ENCODE measurements at places on chromosomes 1 and 21. TPM values are rescaled to one million over a fixed set of nuclear protein-coding genes. Genes with fewer than 3 reads are reported as not detected.

DNA sequence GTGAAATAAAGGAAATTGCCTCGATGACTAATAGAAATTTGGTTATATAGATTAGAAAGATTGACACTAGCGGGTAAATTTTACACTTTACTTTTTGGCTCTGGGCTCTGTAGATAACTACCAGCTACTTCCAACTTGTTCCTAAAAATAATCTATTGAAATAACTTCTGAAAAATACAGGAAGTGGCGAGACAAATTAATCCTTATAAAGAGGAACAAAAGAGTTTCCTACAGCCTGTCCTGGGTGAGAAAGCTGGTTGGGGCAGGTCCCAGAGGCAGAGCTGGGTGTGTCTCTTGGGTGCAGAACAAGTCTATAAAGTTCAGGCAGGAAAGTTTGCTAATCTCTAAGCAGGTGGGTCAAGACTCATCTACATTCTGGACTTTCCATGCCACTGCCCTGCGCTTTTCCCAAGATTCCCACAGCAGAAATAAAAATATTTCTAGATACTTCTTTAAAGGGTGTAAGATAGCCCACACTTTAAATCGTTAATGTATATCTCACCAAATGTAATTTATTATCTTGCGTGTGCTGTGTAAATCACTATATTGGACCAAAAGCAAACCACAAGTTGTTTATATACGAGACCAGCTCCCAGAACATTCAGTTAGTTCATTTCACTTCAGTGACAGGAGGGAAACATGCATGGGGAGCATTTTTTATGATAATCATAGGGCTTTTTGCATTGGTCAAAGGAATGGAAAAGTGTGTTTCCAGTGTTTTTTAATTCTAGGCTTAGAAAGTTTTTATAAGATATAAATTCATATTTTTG lies 70.1 kb upstream of the NRIP1 start:
- DNase-seq = peak; percentile 12

DNA sequence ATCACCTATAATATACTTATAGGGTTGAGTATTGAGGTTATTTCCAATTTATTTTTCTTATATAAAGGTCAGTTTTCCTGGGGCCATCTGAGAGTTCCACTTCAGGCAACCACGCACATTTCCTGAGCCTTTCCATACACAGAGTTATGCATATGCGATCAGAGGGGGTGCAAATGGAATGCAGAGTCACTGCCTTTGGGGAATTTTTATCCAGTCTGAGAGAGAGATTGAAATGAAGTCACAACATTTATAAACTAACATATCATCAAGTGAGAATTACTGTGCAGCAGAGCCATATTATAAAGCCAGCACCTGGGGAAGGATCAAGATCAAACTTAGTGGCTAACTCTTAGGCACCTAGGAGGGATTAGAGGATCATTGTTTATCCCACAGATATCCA lies 299.9 kb upstream of the PLXNA2 start:
- no peak for DNase-seq

- DNase-seq = peak; percentile 77
These were observed 13.6 kb downstream of the INAVA start for GRCh38 chr1:200908191-200908868.

- no peak for DNase-seq
These were observed 499.2 kb downstream of the SETD4 start for GRCh38 chr21:35561116-35561515.

DNA sequence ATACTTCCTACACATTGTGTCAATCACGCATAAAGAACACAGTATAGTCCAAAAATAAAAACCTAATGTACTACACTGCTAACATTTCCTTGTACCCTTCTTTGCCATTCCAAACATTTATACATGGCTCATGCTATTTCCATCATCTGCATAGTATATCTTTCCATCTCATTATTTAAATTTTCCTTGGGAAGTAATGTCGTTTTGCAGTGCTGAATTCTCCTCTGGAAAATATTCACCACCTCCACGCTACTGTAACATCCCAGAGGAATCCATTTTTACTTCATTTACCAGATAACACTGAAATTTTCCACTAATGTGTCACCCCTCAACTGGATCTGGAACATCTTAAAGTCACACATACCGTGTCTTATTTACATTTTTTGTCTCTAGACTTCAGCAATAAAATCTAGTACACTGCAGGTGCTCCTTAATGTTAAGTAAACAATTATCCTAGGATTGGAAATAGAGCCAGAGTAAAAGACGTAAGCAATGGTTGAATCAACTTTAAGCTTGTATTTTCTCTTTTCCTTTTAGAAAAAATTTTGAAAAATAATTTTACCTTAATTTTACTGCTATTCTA lies 881.0 kb downstream of the AMY1C start:
- DNase-seq = no peak

- DNase-seq = no peak
These were observed 72.1 kb upstream of the CNTN2 start for GRCh38 chr1:204970937-204971336.

GRCh38 chr1:21641076-21641475 lies 28.1 kb downstream of the RAP1GAP start:
- DNase-seq = no peak

- DNase-seq = peak; percentile 48
These were observed 15.6 kb upstream of the RAP1A start for GRCh38 chr1:111603979-111604378.

The IGSF3 gene
- total RNA-seq = 21.6 TPM

The UBE2U gene
- not detected for total RNA-seq

DNA sequence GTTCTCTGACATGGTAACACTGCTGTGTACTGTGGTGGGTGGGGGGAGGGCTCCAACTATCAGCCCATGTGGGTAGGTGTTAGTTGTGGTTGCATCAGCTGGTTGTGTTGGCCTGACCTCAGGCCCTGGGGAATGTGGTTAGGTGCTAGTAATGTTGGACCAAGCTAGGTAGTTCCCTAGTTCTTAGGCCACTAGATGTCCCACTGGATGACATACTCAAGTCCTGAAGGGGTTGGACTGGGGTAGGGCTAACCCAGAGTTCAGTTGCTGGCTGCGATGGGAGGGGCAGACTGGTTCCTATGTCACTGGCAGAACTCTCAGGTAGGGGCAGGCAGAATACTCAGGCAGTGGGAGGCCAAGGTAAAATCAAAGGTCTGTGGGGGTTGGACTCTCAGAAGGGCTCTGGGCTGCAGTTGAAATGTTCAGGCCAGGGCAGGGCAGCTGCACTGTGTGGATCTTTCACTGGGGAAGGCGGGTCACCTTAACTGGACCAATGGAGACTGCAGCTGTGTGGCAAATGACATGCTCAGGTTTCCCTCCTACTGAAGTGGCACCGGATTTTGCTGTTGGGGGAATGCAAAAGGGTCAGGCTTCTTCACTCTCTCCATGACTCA lies 870.7 kb downstream of the LRRIQ3 start:
- no peak for DNase-seq

GRCh38 chr1:230243583-230244353 lies 176.7 kb downstream of the GALNT2 start:
- no peak for DNase-seq

GRCh38 chr1:77394166-77394565 lies 112.3 kb downstream of the AK5 start:
- DNase-seq = no peak

DNA sequence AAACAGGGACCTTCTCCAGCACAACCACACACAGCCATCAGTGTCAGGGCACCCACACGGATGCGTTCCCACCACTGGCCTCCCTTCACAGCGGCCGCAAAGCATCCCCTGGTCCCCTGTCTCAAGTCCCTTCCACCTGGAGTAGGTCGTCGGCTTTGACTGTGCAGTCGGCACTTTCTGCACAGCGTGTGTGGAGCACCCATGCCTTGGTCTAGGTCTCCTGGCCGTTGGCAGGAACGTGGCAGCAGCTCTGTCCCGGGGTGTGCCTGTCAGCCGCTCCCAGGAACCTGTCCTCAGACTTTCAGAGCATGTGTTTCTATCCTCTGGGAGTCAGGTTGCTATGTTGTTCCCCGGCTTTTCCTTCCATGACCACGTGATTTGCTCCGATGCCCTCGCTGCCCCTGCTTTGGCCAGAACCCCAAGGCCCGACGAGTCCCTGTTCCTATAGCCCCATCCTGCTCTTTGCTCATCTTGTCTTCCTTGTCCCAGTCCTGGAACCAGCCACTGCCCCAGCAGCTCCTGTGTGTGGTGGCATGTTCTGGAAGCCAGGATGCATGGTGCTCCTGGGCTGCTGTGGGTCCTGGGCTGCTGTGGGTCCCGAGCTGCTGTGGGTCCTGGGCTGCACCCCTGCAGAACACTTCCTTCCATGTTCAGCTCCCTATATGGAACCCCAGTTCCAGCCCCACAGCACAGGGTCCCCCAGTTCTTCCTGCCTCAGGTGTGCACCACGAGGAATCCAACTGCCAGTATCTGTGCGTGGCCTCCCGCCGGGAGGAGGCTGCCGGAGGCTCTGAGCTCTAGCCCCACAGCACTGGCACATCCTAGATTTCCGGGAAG lies 84.2 kb upstream of the COL6A1 start:
- no peak for DNase-seq

DNA sequence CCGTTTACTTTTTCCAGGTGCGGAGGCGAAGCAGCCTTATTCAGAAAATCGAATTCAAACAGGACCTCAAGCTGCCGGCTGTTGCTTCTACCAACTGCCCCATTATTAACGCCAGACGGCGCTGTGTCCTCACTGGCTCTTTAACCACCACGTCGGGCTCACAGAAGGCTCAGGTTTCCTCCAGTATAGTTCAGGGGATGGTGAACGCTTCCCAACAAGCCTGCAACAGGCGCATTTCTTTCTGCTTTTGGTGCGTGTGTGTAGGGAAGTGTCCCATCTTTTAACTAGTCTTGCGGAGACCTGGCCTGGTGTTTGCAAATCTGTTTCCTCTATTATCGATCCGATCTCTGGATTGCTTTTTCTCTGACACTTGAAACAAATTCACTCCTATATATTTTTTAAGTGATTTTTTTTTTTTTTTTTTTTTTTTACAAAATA lies 791 bp upstream of the STUM start:
- peak; percentile 84 for DNase-seq

GRCh38 chr1:62437273-62437940 lies 558 bp downstream of the USP1 start:
- DNase-seq = no peak

The NCDN gene
- total RNA-seq = 43.9 TPM

The ST6GALNAC3 gene
- 5.9 TPM for total RNA-seq

The PADI1 gene
- not detected for total RNA-seq

The FAM167B gene
- total RNA-seq = 7.6 TPM

GRCh38 chr1:14924455-14925331 lies 228.9 kb upstream of the TMEM51 start:
- peak; percentile 49 for DNase-seq

The FCRL6 gene
- total RNA-seq = 0.81 TPM

The A3GALT2 gene
- not detected for total RNA-seq

The MRAP gene
- not detected for total RNA-seq

- no peak for DNase-seq
These were observed 414.6 kb downstream of the LMO4 start for GRCh38 chr1:87743256-87743655.

DNA sequence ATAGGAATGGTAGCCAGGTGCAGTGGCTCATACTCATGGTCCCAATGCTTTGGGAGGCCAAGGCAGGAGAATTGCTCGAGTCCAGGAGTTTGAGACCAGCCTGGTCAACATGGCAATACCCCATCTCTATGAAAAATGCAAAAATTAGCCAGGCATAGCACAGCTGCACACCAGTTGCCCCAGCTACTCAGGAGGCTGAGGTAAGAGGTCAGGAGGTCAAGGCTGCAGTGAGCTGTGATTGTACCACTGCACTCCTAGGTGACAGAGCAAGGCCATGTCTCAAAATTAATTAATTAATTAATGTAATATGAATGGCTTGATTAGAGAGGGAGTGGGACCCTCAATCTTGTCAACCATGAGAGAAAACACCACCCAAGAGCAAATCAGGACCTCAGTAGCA lies 198.7 kb upstream of the DUSP10 start:
- DNase-seq = no peak

GRCh38 chr1:244068567-244068966 lies 17.5 kb downstream of the ZBTB18 start:
- no peak for DNase-seq

- DNase-seq = no peak
These were observed 20.0 kb downstream of the SLC16A4 start for GRCh38 chr1:110370827-110371226.

GRCh38 chr1:178645157-178645807 lies 79.8 kb upstream of the RALGPS2 start:
- no peak for DNase-seq

The FCN3 gene
- total RNA-seq = 3.5 TPM

Data from mucosa of gallbladder (tissue), 1 donor.